Activated B cell treated with CpG ODN at 0.5 μM for 24 hours (primary cell): ENCODE measurements at places on chromosomes 3 and 15. TPM values are rescaled to one million over a fixed set of nuclear protein-coding genes. Genes with fewer than 3 reads are reported as not detected.

GRCh38 chr3:63768386-63768785 lies 50.7 kb upstream of the C3orf49 start:
- no peak overlapping the region for H3K4me3 ChIP-seq
- no peak overlapping the region for H3K27ac ChIP-seq
- no peaks in the 10 kb centered on the region for H3K36me3 ChIP-seq
- no peaks in the 10 kb centered on the region for H3K4me1 ChIP-seq

VGLL3 gene
- total RNA-seq: not detected in 2 replicates

RTP1 gene
- not detected in 2 replicates for total RNA-seq

- H3K4me1 ChIP-seq: peaks cover 75% of the 10 kb centered on the region
- no peak overlapping the region for H3K4me3 ChIP-seq
- H3K27ac ChIP-seq: peak overlapping the region; percentile 70
Observed at GRCh38 chr3:152357587-152357986, 88.9 kb downstream of the MBNL1 start.

ALCAM gene
- 27.6 and 28.5 TPM in 2 replicates for total RNA-seq

GRCh38 chr3:56357266-56357665 lies 111.0 kb downstream of the ERC2 start:
- peaks cover 6% of the 10 kb centered on the region for H3K27me3 ChIP-seq
- H3K36me3 ChIP-seq: no peaks in the 10 kb centered on the region
- H3K4me3 ChIP-seq: no peak overlapping the region
- H3K27ac ChIP-seq: no peak overlapping the region

- H3K36me3 ChIP-seq: no peaks in the 10 kb centered on the region
- DNase-seq: no peak
- H3K27me3 ChIP-seq: no peaks in the 10 kb centered on the region
- no peaks in the 10 kb centered on the region for H3K4me1 ChIP-seq
- no peak overlapping the region for H3K4me3 ChIP-seq
- H3K27ac ChIP-seq: no peak overlapping the region
Observed at GRCh38 chr3:181791056-181791955, 79.6 kb downstream of the SOX2 start.

DNA sequence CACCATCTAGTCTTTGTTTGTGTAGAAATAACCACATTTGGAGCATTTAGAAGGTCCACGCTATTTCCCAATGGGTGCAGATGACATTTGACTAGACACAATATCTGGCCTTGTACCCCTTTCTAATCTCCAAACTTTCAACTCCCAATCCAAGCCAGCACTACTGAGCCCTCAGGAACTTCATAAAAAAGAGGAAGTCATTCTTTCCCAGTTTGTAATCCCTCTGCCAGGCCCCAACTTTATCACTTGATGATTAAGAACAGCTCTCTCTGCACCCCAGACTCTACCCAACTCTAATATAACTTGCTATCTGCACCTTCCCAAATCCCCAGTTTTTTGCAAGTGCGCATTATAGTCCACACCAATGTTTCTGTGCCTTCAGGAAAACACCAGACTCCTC lies 170.2 kb downstream of the KCNMB2 start:
- no peak overlapping the region for H3K4me3 ChIP-seq
- H3K27ac ChIP-seq: no peak overlapping the region
- no peaks in the 10 kb centered on the region for H3K36me3 ChIP-seq
- H3K27me3 ChIP-seq: no peaks in the 10 kb centered on the region
- no peak for DNase-seq
- H3K4me1 ChIP-seq: no peaks in the 10 kb centered on the region

KNG1 gene
- not detected in 2 replicates for total RNA-seq
